ENCODE measurements at places on chromosomes 6 and 20. TPM values are rescaled to one million over a fixed set of nuclear protein-coding genes. Genes with fewer than 3 reads are reported as not detected.

Gene ID4
- 0.85 TPM for total RNA-seq

Gene RPS6KA2
- 166 TPM for total RNA-seq

Gene ZNF322
- total RNA-seq, result 19.2 TPM

Gene HLA-DQB2
- not detected for total RNA-seq

Gene TP53TG5
- not detected for total RNA-seq

Gene TAF8
- 19.1 TPM for total RNA-seq

Gene SIRPG
- total RNA-seq, result not detected

Gene RRBP1
- total RNA-seq, result 123 TPM

Gene ANKEF1
- total RNA-seq, result 1.5 TPM

Gene ZNF311
- 0.17 TPM for total RNA-seq

Gene CRISP2
- total RNA-seq, result not detected

Gene TMEM200A
- 0.34 TPM for total RNA-seq

Gene EPB41L1
- 21.1 TPM for total RNA-seq

Gene SOX12
- total RNA-seq, result 8.1 TPM

DNA sequence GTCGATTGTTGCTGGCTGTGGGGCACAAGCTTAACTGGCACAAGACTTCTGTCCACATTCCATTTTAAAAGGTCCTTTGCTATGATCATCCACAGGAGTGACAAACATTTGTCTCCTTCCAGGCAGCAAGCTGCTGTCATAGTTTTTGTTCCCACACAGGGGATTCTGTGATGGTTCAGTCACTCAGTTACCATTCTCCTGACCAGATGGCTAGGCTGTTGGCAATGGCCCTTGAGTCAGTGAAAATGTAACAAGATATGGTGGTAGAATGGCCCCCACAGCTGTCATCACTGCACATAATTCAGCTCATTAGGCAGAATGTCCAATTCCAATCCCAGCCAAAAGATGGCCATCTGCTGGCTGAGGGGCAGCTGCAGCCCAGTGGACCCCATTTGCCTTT lies 13.7 kb downstream of the BPIFA1 start:
- DNase-seq, result no peak

DNA sequence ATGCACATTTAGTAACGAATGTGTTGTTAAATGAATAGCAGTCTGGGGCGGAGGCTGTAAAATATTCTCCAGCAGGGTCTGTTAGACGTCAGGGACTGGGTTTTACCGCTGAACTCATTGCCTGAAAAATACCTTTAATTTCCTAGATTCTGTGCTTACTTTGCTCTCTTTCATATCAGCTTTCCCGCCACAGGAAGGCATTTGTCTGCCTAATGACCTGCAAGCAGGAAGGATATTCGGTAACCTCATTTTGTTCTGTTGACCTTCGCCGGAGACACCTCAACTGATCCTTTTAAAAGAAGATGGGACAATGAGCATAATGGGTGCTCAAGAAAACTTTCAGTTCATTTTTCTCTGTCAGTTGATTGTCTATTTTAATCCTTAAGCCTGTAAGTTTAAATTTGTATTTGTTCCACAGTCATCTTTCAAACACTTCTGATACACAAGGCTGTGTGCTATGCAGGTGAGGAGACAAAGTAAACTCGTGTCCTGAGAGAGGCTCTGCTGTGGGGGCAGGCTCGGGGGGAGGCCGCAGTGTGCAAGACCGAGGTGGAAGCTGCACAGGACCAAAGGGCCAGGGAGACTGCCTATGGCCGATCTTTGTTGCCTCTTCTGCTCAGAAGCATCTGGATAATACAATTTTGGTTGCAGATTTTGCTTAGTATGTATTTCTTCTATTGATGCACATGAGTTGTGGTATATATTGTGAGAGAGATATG lies 27.4 kb upstream of the SIM1 start:
- DNase-seq, result peak; percentile 4

DNA sequence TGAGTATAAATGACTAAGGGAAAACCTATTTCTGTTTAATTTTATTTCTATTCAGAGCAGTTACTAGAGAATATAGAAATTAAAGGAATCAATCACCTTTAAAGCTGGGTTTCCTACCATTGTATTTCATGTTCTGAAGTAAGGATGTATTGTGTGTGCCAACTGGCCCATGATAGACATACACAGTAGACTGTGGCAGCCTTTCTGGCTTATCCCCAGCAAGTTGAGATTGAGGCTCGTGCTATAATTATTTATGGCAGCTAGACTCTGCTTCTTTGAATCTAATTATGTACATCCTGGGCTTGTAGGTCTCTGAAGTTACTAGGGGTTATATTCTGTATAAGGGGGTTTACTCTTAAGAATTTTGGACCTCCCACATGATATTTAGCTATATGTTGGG lies 44.4 kb downstream of the ZNF292 start:
- peak; percentile 45 for DNase-seq

DNA sequence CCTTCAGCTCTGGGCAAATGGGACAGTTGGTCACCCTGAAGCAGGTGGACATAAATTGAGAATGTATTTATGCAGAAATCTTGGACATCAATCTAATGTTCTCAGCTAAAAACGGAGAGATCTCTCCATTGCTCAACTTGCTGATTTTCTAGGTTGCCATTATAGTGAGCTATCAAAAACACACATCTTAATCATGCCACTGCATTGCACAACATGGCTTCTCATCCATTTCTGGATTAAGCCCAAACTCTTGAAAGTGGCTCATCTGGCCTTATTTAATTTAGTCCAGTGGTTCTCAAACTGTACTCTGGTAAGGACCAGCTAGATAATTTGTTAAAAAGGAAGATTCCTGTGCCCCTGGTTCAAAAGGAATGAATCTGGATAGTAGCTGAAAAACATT lies 324.9 kb upstream of the CITED2 start:
- no peak for DNase-seq

DNA sequence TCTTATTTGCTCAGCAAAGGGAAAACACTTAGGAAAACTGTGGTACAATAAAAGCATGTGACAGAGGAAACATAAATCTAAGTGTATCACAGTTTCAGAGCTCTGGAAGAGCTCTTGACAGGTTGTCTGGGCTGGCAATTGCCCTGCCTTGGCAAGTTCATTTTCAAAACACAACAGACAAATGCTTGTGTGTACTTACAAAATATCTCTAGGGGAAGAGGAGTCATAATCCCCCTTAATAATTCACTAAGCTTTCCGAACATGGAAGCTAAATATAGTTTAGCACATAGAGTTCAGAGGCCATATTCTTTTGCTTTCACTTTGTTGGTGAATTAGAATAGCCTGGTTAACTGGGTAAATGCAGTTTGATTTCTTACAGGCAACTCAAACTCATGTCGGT lies 211.6 kb upstream of the THEMIS start:
- DNase-seq, result peak; percentile 20

- no peak for DNase-seq
These were observed 6.1 kb downstream of the PRDM13 start for GRCh38 chr6:99612551-99613408.

DNA sequence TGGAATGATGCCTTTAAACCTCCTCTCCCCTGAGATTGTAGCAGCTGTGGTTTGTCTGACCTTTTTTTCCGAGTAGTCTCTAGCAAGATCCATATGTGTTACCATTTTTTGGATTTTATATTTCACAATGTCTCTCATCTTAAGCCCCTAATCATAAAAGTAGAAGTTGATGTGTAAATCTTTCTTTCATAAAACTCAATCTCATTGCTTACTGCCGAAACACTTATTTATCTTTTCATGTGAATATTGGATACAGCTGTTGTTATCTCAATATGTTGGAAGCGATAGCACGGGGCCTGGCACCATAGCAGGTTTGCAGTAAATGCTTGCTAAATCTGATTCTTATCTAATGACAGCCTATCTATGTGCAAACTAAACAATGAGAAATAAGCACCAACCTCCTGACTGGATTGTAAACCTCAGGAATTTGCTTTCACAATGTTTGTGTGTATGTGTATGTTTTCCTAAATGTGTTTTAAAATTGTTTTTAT lies 14.2 kb downstream of the SMPDL3A start:
- DNase-seq, result no peak

DNA sequence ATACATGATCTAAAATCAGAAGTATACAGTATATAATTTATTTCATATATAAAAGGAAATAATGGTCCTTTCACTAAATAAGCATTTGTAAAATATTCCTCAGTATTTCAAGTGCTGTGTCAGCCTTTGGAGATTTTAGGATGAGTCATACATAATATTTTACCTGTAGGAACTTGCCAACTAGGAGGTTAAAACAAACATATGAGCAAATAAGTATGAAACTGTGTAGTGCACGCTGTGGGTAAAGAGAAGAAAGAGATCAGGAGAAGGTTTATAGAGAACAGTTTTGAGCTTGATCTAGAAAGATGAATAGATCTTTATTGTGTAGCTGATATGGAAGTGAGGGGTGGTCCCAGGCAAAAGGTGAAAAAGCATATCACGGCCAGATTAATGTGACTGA lies 169.9 kb upstream of the RNF217 start:
- no peak for DNase-seq

DNA sequence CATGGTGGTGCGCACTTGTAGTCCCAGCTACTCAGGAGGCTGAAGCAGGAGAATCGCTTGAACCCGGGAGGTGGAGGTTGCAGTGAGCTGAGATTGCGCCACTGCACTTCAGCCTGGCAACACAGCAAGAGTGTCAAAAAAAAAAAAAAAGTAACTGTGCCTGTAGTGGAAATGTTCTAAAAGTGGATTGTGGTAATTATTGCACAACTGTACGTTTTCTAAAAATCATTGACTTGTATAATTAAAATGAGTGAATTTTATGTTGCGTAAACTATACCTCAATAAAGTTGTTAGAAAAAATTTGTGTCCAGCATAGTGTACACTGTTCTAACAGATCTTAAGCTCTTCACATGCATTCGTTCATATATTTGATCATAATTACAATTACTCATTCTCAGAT lies 5.5 kb downstream of the SEC23B start:
- DNase-seq, result no peak

- DNase-seq, result peak; percentile 89
These were observed 80.3 kb downstream of the ZDHHC14 start for GRCh38 chr6:157461000-157461915.

- DNase-seq, result no peak
These were observed 96.7 kb downstream of the SNX5 start for GRCh38 chr20:17871886-17872285.

- no peak for DNase-seq
These were observed 456.8 kb upstream of the CHD6 start for GRCh38 chr20:42074944-42075343.

GRCh38 chr6:106546691-106547414 lies 82.4 kb downstream of the RTN4IP1 start:
- peak; percentile 97 for DNase-seq

GRCh38 chr20:40815156-40816038 lies 126.4 kb upstream of the MAFB start:
- no peak for DNase-seq

- DNase-seq, result no peak
These were observed 326.6 kb upstream of the JAG1 start for GRCh38 chr20:11000416-11000815.

GRCh38 chr6:127102859-127103258 lies 15.6 kb upstream of the RSPO3 start:
- no peak for DNase-seq

GRCh38 chr6:105781915-105782314 lies 304.2 kb upstream of the PRDM1 start:
- no peak for DNase-seq

DNA sequence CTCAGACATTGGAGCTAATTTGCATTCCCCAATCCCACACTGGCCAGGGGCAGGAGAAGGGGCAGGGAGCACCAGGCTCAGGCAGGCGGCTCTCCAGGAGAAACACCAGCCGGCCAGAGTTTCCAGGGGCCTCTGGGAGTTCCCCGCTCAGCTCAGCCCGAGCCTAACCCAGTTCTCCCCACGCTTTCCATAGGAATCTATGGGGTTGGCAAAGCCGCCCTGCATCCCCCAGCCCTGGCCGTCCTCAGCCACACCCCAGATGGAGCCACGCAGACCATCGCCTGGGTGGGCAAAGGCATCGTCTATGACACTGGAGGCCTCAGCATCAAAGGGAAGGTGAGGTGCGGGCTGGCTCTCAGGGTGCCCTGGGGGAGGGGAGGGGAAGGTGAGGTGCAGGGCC lies 8.2 kb downstream of the NPEPL1 start:
- DNase-seq, result no peak

DNA sequence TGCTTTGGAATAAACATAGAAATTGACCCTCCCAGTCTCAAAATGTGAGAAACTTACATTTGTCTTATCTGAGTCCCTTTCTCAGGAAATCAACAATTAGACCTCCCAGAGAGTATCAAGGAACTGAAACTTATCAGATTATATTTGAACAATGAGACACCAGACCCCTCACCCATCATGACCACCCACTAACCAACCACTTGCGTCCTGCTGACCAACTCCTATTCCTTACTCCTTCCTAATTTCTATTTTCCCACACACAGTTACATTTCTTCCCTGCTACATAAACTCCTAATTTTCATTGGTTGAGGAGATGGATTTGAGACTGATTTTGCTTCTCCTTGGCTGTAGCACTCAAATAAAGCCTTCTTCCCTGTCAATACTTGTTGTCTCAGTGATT lies 97.9 kb downstream of the TPBG start:
- no peak for DNase-seq

- DNase-seq, result no peak
These were observed 21.6 kb downstream of the KCNB1 start for GRCh38 chr20:49460916-49461315.

GRCh38 chr20:24842274-24842917 lies 106.7 kb upstream of the CST7 start:
- DNase-seq, result no peak

GRCh38 chr6:75431379-75431778 lies 62.2 kb downstream of the FILIP1 start:
- peak; percentile 62 for DNase-seq

Measured in dermis blood vessel endothelial cell (primary cell).